ENCODE measurements at places on chromosomes 1 and 21.

DNA sequence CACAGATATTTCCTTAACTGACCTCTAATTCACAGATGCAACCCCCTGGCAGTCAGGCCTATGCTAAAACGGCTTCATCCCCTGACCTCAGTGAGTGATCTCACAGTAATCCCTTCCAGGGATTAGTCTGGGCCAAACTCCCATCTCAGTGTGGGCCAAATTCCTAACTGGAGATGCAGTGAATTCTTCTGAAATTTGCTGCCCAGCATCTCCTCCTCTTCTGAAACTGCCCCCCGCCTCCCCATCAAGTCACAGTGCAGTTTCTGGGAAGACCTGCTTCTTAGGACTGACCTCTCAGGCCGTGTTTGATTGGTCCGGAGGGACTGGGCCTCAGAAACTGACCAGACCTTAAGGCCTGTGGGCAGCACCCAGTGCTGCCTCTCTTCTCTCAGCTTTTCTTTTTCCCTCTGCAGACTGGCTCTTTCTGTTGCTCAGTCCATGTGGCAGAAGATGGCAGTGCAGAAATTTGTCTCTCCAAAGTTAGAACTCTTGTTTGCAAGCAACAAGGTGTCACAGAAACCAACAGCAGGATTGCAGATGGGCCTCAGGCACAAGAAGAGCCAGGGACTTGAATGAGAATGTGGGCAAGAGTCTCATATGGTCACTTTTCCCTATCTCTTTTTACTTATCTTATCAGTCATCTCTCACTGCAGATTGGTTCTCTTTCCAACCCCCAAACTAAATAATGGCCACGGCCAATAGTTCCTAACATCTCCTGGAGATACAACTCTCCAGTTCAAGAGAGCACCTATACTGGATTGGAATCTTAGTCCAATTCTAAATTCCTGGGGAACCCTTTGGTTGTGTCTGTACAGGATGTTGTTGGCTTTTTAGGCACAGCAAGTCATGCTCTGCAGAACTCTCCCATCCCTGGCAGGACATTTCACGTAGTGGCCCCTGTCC lies 95.5 kb upstream of the RALGPS2 start:
- no peak for DNase-seq

DNA sequence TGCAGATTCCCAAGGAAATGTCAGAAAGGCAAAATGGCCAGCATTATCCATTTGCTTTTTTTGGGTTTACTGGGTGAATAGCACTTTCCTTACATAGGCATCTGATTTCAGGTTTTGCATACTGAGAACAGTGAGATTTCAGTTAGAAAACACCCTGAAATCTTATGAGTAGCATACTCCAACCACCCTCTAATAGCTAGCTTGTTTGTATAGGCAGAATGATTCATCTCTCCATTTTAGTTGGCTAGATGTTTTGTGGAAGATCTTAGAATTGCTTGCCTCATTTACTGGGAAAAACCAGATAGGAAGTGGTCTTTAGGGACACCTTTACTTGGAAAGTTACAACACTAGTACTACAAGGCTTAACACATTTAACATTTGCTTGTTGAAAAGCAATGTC lies 10.4 kb downstream of the KYAT3 start:
- no peak for DNase-seq

GRCh38 chr1:23936481-23937176 lies 23.0 kb upstream of the PNRC2 start:
- no peak for DNase-seq

- DNase-seq: no peak
Observed at GRCh38 chr21:35533893-35534292, 484.8 kb upstream of the RUNX1 start.
